ENCODE measurements at places on chromosomes 13 and 19. TPM values are rescaled to one million over a fixed set of nuclear protein-coding genes. Genes with fewer than 3 reads are reported as not detected.

LGI4 gene
- total RNA-seq: 9.1 TPM

ZNF30 gene
- 2.3 TPM for total RNA-seq

GPC6 gene
- total RNA-seq: 3.4 TPM

TYROBP gene
- total RNA-seq: 30.6 TPM

- H3K4me3 ChIP-seq: no peak overlapping the region
- no peaks in the 10 kb centered on the region for H3K27me3 ChIP-seq
- no peaks in the 10 kb centered on the region for H3K36me3 ChIP-seq
Observed at GRCh38 chr13:85028035-85028434, 771.2 kb downstream of the SLITRK6 start.

DNA sequence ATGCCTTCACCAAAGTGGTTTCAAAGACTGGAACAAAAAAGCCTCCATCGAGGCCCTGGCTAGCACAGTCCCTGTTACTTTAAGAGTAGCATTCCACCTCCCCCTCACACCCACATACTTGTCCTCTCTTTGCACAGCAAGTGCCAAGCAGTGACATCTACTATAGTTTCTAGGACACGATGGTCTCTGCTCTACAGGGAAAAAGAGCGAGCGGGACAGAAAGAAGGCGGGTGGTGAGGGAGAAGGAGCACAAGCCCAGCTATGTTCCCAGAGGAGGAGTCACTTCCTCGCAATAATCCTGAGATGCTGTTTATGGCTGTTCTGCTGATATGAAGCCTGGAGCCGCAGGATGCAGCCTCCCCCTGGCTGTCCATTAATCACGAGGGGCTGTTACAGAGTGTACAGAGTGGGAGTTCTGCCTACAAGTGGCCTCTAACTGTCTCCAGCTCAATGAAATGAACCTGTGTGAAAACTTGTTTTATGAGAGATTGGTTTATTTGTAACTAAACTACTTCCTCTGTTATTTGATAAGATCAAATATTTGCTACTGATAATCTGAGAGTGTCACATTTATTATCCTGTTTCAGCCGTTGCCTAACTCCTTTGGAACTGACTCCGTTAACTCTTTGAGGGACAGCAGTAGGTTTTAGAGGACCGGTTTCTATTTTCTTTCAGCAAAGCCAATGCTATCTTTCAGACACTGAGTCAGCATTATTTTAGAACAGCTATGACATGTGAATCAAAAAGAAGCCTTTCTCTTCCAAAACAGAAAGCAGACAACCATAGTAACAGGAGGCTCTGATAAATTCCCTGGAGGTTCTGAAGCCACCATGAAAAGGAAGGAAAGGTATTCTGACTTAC is 208.0 kb downstream of the SPRY2 start:
- no peaks in the 10 kb centered on the region for H3K27me3 ChIP-seq
- H3K27ac ChIP-seq: peak overlapping the region; percentile 52
- H3K4me1 ChIP-seq: peaks cover 6% of the 10 kb centered on the region

GRCh38 chr19:18951721-18952281 is 10.8 kb upstream of the HOMER3 start:
- no peak for DNase-seq
- no peaks in the 10 kb centered on the region for H3K36me3 ChIP-seq
- no peak overlapping the region for H3K4me3 ChIP-seq
- H3K27me3 ChIP-seq: no peaks in the 10 kb centered on the region
- no peaks in the 10 kb centered on the region for H3K4me1 ChIP-seq
- H3K27ac ChIP-seq: no peak overlapping the region

DNA sequence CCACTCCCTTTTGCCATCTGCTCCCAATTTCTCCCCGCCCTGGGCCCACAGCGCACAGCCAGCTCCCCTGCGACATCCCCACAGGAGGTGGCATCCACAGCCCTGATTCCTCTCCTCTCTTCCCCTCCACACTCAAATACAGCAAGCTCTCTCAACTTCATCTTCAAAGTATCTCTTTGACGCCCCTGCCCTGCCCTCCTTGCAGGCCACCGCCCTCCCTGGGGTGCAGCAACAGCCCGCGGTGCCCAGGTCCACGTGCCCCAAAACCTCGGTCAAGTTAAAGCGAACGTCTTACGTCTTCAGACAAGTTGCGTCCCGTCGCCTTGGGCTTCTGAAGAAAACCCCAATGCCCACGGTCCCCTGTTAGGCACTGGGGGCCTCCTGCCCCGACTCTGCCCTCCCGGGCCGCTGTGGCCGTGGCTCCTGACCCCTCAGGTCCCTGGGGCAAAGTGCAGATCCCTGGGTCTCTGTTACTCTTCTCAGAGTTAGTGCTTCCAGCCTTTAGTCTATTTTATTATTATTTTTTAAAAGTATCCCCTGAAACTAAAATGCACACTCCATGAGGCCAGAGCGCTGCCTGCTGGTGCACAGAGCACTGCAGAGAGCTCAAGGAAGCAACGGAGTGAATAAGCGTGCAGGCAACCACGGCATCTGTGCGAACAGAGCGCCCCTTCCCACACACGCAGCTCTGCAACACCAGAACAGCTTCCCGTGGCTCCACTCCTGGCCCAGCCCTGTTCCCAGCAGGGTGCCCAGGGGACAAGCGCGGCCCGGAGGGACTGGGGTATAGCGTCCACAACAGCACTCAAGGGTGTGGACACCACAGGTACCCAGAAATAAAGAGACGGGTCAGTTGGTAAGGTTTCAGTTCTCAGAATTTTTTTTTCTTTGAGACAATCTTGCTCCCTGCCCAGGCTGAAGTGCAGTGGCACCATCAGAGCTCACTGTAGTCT is 26.4 kb downstream of the IL17D start:
- no peak overlapping the region for H3K4me3 ChIP-seq
- no peak for DNase-seq
- no peaks in the 10 kb centered on the region for H3K36me3 ChIP-seq
- no peaks in the 10 kb centered on the region for H3K4me1 ChIP-seq
- no peaks in the 10 kb centered on the region for H3K27me3 ChIP-seq

DNA sequence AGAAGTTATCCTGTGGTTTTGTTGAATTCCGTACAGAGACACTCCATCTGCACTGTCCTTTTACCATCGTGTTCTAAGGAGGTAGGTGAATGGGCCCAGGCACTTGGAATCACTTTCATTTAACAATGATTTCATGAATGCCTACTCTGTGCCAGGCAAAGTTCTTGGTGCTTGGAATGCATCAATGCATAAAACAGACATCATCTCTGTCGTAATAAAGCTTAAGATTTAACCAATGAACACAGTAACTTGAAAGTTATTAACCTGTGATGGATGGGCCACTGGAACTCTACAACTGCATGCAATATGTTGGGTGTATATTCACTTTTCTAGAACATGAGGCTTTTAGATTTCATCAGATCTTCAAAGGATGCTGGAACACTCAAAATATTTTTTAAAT is 14.1 kb upstream of the STARD13 start:
- H3K36me3 ChIP-seq: no peaks in the 10 kb centered on the region
- no peak for DNase-seq
- H3K27ac ChIP-seq: no peak overlapping the region
- no peak overlapping the region for H3K4me3 ChIP-seq
- H3K4me1 ChIP-seq: no peaks in the 10 kb centered on the region
- H3K27me3 ChIP-seq: no peaks in the 10 kb centered on the region

GRCh38 chr19:44692379-44692721 is 6.6 kb upstream of the CEACAM16 start:
- no peak overlapping the region for H3K4me3 ChIP-seq
- no peak for DNase-seq
- no peaks in the 10 kb centered on the region for H3K27me3 ChIP-seq
- no peaks in the 10 kb centered on the region for H3K36me3 ChIP-seq
- no peaks in the 10 kb centered on the region for H3K4me1 ChIP-seq
- H3K27ac ChIP-seq: no peak overlapping the region

DNA sequence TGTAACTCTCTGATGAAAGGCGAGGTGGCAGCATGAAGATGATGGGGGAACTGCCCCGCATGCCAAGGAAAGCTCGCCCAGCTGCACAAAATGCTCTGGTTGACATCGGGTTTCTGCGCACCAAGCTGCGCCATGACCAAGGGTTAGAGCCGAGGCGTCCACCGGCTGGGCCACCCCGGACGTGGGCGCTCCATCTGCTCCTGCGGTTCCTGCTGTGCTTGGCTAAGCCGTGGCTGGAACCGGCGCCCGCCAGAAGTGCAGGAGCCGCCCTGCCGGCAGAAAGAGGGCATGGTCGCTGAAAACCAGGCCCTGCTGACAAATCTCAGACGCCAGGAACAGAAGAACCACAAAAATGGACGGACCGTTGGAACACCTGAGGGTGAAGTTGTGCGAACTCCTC is 57.9 kb downstream of the ZNF100 start:
- no peaks in the 10 kb centered on the region for H3K36me3 ChIP-seq
- H3K27me3 ChIP-seq: no peaks in the 10 kb centered on the region
- no peaks in the 10 kb centered on the region for H3K4me1 ChIP-seq
- H3K4me3 ChIP-seq: no peak overlapping the region
- no peak overlapping the region for H3K27ac ChIP-seq
- no peak for DNase-seq

- H3K4me3 ChIP-seq: no peak overlapping the region
- H3K27ac ChIP-seq: no peak overlapping the region
- no peaks in the 10 kb centered on the region for H3K27me3 ChIP-seq
- H3K36me3 ChIP-seq: no peaks in the 10 kb centered on the region
- DNase-seq: no peak
Observed at GRCh38 chr19:18504886-18505610, 16.8 kb downstream of the ELL start.

DNA sequence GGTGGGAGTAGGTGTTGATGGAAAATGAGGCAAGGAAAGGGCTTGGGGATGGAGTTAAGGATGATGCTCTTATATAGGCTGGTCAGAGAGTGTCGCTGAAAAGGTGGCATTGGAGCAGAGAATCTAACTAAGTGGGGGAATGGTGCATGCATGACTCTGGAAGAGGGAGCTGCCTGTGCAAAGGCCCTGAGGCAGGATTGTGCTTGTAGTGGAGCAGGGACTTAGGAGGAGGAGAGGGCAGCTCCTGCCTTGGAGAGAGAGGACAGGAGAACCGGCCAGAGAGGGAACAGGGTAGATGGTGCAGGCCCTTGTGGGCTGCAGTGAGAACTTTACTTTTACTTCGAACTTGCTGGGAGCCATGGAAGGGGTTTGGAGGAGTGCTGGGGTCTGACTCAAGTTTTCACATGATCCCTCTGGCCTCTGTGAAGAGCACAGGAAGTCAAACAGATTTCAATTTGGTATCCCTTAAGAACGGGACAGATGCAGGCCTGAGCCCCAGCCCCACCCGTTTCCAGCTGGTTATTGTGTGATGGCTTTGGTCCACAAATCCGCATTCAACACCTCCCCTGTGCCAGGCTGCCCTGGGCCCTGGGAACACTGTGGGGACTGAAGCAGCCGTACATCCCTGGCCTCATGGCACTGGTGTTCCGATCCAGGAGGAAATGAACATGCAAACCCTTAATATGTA is 7.0 kb downstream of the AP2A1 start:
- H3K36me3 ChIP-seq: no peaks in the 10 kb centered on the region
- H3K27ac ChIP-seq: no peak overlapping the region
- no peaks in the 10 kb centered on the region for H3K4me1 ChIP-seq
- DNase-seq: no peak
- H3K4me3 ChIP-seq: no peak overlapping the region

GRCh38 chr13:32600890-32601289 is 14.6 kb downstream of the PDS5B start:
- H3K27ac ChIP-seq: no peak overlapping the region
- H3K36me3 ChIP-seq: no peaks in the 10 kb centered on the region
- DNase-seq: no peak
- no peak overlapping the region for H3K4me3 ChIP-seq
- H3K4me1 ChIP-seq: no peaks in the 10 kb centered on the region
- no peaks in the 10 kb centered on the region for H3K27me3 ChIP-seq
